ENCODE measurements at places on chromosomes 1 and 21.

GRCh38 chr1:11568687-11569086 lies 85.5 kb downstream of the FBXO2 start:
- no peak for DNase-seq

DNA sequence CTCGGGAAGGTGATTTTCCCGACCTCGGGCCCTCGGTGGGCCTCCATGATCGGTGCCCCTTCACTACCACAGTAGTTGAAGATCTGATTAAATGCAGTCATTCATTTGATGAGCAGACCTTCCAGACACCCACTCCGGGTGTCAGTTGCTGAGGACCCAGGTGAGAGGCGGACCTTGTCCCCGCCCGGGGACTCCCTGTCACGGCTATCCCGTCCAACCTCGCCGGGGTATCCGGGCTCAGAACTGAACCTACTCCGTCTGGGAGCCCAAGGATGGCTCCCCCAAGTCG lies 22.6 kb downstream of the RNU1-3 start:
- DNase-seq: no peak

GRCh38 chr1:17842686-17843085 lies 87.6 kb downstream of the ACTL8 start:
- no peak for DNase-seq

DNA sequence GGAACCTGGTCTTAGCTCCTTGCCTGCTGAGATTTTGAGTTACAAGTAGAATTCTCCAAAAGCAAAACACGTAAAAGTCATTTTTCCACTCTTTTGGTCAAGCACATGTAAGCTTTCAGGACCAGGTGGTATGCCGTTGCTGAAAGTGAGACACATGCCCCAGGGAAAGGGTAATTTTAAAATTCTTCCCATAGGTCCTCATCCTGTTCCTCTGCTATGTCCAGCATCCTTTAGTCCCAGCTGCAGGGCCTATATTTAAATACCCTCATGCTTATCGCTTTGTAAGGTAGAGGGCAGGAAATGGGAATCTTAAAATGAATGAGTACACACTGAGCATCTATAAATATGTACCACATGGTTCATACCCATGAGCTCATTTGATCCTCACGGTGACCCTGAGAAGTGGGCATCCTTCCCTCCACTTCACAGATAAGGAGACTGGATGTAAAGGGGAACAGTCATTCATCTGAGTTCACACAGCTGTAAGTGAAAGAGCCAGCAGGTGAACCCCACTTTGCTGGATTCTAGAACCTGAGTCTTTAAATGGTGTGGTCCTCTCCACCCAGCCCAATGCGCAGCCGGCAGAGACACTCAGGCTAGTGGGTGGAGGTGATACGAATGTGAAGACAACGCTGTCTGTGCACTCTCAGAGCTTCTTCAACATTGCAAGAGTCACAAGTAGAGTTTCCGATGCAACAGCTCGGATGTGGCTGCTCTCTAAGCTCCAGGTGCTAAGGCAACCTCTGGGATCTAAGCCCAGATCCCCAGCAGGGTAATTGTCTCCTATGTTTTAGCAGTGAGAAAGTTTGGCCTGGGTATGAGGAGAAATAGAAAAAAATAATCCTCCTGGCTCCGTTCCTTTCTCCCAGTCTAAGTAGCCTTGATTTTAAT lies 163.5 kb downstream of the PLXNA2 start:
- no peak for DNase-seq

DNA sequence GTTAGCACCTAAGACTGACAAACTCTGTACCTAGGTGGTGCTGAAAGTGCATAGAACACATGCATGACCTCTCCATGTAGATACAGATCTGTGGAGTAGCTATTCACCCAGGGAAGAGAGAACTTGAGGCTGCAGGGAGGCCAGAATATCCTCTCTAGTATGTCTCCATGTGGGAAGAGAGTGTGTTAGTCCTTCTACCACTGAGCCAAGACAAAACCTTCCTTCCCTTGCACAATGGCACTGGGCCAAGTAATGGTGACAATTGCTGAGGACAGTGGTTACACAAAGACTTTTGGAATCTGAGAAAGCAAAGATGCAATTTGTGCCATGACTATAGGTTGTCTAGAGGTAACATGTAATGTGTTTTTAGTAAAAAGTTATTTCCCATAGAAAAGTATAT lies 52.3 kb downstream of the C1orf198 start:
- no peak for DNase-seq

- DNase-seq: no peak
These were observed 12.8 kb upstream of the E2F2 start for GRCh38 chr1:23543707-23544443.

DNA sequence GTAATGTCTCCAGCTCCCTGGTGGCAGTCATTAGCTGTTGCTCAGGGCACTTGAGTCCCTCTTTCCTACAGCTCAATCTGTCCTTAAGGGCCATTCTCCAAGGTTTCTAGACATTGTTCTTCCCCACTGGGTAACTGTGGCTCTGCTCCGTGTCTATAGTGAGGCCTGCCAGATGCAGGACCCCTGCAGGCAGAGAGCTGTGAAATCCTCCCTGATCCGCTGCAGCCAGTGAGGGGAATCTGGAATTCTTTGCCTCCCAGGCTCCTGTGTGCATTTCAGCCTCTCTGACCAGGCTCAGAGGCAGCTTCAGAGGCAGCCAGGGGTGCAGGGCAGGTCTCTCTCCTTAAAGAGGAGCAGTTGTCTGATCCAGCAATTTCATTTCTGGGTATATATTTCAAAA lies 14.4 kb upstream of the IGSF21 start:
- DNase-seq: no peak

DNA sequence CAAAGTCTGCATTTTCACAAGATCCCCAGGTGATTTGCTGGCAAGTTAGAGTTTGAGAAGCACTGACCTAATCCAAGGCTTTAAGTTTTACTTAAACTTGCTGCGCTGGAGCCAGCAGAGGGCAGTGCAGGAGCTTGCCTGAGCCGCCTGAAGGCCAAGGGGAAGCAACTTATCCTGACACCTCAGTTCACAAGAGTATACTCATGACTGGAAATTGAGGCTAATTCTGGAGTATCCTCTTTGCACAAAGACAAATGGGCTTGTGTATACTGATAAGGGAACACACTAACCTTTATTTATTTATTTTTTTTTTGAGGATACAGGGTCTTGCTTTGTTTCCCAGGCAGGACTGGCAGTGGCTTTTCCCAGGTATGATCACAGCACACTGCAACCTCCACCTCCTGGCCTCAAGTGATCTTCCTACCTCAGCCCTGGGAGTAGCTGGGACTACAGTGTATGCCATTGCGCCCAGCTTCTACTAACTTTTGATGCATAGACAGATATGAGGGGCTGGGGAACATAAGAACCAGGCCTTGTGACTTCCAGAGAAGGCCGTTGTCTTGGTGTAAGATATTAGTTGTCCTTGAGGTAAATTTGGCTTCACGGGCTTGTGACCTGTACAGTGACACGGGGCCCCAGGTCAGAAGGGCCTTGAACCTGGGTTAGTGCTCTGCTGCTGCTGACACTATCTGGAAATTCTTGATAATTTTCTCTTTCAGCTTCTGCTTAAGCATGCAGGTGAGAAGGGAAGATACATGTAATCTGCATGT lies 29.0 kb upstream of the SLAMF1 start:
- no peak for DNase-seq

- no peak for DNase-seq
These were observed 119.8 kb downstream of the SIK1 start for GRCh38 chr21:43306911-43307676.

- DNase-seq: no peak
These were observed 16.9 kb downstream of the ATG4C start for GRCh38 chr1:62800825-62801306.
